Renal pelvis (tissue), 12 donors: ENCODE measurements at places on chromosomes 7 and 10.

DNA sequence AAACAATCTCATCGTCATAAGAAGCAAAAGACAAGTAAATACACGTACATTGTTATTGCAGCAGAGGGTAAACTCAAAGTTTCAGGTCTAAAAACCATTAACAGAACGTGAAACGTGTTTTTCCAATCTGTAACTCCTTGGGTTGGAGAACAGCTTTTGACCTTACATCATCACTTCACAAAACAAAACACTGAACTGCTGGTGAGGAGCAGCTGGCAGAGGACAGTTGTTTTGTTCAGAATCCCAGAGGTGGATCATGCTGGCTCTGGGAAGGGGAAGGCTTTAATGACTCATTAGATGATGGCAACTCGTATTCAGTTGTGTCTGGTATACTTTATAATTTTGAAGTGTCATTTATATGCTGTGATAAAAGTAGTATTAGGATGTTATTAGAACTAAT lies 923.0 kb upstream of the CELF2 start:
- DNase-seq = no peak

GRCh38 chr10:113213035-113213434 lies 263.0 kb downstream of the TCF7L2 start:
- DNase-seq = no peak

DNA sequence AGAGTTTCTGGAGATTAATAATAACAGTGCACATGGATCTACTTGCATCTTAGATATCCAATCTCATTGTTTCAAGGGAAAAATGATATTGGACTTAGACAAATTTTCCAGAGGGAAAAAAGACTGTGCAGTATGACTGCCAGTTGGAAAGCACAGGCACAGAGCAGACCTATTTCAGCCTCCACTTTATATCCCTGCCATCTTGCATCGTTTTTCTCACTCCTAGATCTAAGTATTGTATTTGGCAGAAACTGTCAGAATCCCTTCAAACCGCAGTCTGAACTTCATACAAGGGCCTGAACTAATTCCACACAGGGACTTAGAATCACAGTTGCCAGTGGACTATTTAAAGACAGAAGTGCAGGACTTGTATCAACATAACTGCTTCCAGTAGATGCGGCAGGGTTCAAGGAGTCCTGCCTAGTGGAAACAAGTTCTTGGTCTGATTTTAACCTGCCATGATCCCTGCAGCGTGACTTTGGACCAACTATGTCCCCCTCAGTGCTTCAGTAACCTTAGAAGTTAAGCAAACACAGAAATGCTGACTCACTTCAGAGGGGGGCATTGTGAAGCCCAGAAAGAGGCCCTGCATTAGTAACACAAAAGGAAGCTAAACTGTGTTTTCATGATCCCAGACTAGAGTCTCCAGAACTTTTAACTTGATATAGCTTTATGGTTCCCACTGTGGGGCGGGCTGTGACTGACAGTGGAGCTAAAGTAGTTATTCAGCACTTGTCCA lies 95.7 kb upstream of the PALS2 start:
- peak; percentile 82 for DNase-seq

GRCh38 chr7:12423997-12424745 lies 20.5 kb upstream of the VWDE start:
- DNase-seq = no peak

DNA sequence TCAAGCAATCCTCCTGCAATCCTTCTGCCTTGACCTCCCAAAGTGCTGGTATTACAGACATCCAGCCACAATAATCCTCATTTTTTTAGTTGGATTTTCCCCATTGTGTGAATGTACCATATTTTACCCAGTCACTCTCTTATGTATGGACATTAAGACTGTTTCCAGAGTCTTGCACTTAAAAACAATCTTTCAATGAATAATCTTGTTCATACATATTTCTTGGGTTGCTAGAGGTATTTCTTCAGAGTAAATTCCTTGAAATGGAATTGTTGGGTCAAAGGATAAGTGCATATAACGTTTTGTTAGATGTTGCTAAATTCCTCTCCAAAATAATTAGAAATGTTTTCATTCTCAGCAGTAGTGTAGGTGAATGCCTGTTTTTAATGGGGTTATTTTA lies 283.1 kb upstream of the KAT6B start:
- no peak for DNase-seq

GRCh38 chr10:119409906-119410305 lies 132.6 kb downstream of the RGS10 start:
- peak; percentile 90 for DNase-seq

- DNase-seq = no peak
These were observed 45.7 kb downstream of the ORC5 start for GRCh38 chr7:104162081-104162480.

GRCh38 chr7:299628-300027 lies 9.7 kb downstream of the FOXL3 start:
- DNase-seq = no peak

DNA sequence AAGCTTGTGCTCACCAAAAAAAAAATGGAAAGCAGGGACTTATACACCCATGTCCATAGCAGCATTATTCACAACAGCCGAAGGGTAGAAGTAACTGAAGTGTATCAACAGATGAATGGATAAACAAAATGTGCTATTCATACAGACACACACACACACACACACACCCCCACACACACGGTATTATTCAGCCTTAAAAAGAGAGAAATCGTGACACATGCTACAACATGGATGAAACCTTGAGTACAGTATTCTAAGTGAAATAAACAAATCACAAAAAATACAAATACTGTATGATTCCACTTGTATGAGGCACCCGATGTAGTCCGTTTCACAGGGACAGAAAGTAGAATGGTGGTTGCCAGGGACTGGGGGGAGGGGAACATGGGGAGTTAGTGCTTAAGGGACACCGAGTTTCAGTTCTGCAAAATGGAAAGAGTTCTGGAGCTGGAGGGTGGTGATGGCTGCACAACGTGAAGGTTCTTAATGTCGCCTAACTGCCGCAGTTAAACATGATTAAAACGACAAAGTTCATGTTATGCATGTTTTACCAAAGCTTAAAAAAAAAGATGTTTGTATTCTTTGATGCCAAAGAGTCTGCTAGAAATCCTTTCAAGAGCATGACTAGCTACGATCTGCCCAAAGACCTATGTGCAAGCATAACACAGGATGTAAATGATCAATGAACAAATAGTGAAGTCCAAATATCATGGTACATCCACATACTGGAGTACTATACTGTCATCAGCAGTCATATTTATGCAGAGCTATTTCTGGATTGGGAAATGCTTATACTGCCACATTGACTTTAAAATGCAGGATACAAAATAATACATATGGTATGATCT lies 7.2 kb downstream of the TNS3 start:
- DNase-seq = no peak

DNA sequence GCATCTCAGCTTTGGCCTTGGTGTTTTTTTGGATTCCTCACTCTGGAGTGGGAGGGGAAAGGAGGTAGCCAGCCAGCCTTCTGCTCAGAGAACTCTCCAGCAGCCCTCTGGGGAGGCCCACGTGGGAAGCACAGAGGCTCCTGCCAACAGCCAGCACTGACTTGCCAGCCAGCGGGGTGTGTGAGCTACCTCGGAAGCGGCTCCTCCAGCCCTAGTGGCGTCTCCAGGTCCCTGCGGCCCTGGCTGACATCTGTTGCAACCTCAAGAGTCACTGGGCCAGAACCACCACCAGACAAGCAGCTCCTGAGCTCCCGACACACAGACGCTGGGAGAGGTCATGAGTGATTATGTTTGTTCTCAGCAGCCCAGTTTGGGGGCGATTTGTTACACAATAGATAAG lies 180.2 kb upstream of the FZD8 start:
- DNase-seq = peak; percentile 19

GRCh38 chr7:255721-256361 lies 34.1 kb upstream of the FOXL3 start:
- no peak for DNase-seq
